ENCODE measurements at places on chromosomes 2 and 18.

DNA sequence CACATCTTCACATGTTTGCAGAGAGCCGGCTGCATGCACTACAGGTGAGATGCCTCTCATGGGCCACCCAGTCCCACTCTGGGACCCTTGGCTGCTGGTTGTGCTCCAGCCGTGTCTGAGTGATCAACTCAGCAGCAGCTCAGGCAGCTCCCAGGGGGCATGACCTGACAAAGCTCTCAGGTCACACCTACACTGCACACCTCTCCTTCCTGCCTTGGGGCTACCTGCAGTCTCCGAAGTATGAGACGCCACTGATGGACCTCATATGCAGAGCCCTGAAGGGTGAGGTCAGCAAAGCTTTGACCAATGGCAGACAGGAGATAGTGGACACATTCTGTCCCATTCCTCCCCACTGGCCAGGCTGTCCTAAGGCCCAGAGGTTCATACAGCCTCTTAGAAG, 51.4 kb downstream of the LBH start:
- DNase-seq, result no peak

GRCh38 chr18:34704823-34705222, 5.3 kb upstream of the DTNA start:
- DNase-seq, result no peak

DNA sequence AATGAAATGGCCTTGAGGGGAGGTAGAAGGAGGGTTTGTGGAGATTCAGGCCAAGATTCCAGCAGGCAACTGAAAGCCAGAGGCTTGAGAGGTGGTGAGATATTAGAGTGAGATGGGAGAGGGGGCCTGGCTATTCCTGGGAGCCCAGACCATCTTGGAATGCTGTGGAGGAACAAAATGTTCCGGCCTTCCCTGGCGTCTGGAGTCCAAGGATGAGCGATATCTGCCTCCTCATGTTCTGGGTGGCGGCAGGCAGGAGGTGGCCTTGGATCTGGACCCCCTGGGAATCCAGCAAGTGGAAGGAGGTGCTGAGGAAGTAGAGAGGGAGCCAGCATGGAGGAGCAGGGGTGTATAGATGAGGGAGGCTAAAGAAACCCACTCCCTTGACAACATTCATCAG, 335.9 kb downstream of the CYP26B1 start:
- no peak for DNase-seq

GRCh38 chr2:37798315-37799005, 126.6 kb upstream of the RMDN2 start:
- no peak for DNase-seq

GRCh38 chr2:43328133-43328532, 101.7 kb upstream of the ZFP36L2 start:
- DNase-seq, result no peak

All from D721Med (cell line).